ENCODE measurements at places on chromosomes 7 and 10. TPM values are rescaled to one million over a fixed set of nuclear protein-coding genes. Genes with fewer than 3 reads are reported as not detected.

DNA sequence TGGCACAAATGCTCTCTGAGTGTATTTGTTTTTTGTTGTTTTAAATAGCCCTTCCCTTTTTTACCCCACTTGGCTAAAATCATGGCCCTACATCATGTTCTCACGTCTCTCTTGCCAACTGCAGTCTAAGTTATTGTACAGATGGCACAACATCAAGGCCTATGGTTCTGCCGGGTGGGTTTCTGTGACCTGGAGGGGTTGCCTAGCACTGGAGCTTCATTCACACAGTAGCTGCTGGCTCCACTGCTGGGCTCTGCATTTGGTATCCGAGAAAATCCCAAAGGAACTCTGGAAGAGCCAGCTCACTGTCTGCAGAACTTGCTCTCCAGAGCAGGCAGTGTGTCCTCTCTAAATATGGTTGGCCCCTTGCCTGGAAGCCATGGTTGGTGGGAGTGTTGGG is 120.6 kb downstream of the LRRC4 start:
- DNase-seq: no peak
- H3K4me3 ChIP-seq: no peak overlapping the region
- no peak overlapping the region for H3K27ac ChIP-seq
- no peaks in the 10 kb centered on the region for H3K36me3 ChIP-seq
- H3K27me3 ChIP-seq: no peaks in the 10 kb centered on the region

DNA sequence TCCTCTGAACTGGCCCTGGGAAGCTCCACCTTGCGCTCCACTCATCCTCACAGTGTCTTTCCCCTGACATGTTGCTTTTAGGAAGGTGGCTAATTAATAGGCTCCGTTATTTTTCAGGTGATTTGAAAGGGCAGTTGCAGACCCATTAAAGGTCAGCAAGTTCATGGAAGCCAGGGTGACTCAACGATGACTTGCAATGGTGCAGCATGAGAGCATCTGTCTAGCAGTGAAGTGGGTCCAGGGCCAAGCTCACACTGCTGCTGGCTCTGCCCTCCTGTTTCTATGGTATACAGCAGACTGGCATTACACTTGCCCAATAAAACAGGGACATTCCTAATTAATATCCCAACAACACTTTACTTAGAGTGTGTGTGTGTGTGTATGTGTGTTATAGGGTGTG is 68.8 kb upstream of the WDR11 start:
- DNase-seq: no peak
- no peaks in the 10 kb centered on the region for H3K4me1 ChIP-seq
- H3K4me3 ChIP-seq: no peak overlapping the region

- no peaks in the 10 kb centered on the region for H3K4me1 ChIP-seq
- no peak overlapping the region for H3K27ac ChIP-seq
- DNase-seq: no peak
- H3K36me3 ChIP-seq: no peaks in the 10 kb centered on the region
Observed at GRCh38 chr10:10533437-10533836, 484.2 kb upstream of the CELF2 start.

DNA sequence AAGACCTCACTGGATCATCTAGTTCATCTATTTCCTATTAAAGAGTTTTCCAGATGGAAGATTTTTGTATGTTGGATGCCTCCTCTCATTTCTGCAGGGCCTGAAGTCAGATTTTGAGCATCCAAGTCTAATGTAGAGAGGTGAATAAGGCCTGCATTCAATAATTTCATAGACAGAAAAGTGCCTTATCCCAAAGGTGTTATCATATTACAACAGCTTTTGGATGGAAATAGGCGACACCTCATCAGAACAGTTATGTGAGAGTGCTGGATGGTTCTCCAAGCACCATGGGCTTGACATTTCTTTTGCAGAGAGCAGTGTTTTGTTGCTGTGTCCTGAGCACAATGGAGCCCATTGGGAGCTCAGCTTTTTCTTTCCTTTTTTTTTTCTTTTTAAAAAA is 162.4 kb upstream of the MEOX2 start:
- no peak overlapping the region for H3K4me3 ChIP-seq
- no peaks in the 10 kb centered on the region for H3K27me3 ChIP-seq
- no peak for DNase-seq
- no peaks in the 10 kb centered on the region for H3K36me3 ChIP-seq

GRCh38 chr7:12107841-12108254 is 103.2 kb upstream of the TMEM106B start:
- peaks cover 30% of the 10 kb centered on the region for H3K27me3 ChIP-seq
- H3K27ac ChIP-seq: no peak overlapping the region
- H3K4me1 ChIP-seq: no peaks in the 10 kb centered on the region
- H3K36me3 ChIP-seq: no peaks in the 10 kb centered on the region

GRCh38 chr7:44534501-44534900 is 6.6 kb downstream of the NPC1L1 start:
- no peak overlapping the region for H3K27ac ChIP-seq
- no peak for DNase-seq
- H3K4me1 ChIP-seq: no peaks in the 10 kb centered on the region
- H3K36me3 ChIP-seq: no peaks in the 10 kb centered on the region
- H3K27me3 ChIP-seq: no peaks in the 10 kb centered on the region
- no peak overlapping the region for H3K4me3 ChIP-seq

DNA sequence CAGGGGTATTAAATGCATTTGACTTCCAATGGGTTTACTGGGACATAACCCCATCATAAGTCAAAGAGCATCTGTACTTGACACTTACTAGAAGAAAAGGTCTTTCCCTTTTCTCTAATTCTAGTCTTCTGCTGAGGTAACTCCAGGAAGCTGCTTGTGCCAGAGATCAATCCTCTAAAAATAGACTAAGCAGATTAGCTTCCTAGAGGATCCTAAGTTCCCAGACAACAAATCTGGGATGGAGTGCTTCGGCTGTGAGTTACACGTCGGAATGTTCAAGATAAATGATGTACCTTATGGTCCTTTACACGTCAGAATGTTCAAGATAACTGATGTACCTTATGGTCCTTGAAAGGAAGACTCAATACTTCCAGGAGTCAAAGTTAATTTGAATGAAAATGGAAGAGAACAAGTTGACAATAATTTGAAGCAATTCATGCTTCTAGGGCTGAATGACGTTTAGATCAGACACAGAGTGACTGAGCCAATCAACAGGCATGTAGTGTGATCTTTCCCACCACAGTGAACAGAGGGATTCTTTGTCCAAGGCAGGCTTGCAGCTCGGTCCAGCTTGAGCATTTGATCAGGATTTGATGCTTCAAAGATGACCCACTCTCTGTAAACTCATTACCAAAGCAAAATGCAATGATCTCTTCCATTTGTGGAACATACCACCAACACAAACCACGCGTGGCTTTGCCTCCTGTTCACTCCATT is 63.8 kb downstream of the SLC37A3 start:
- H3K27ac ChIP-seq: no peak overlapping the region
- H3K27me3 ChIP-seq: no peaks in the 10 kb centered on the region
- DNase-seq: no peak
- H3K4me3 ChIP-seq: no peak overlapping the region
- peaks cover 53% of the 10 kb centered on the region for H3K36me3 ChIP-seq
- no peaks in the 10 kb centered on the region for H3K4me1 ChIP-seq

GRCh38 chr7:44077681-44078091 is 4.6 kb downstream of the POLM start:
- H3K4me1 ChIP-seq: peaks cover 7% of the 10 kb centered on the region
- no peak overlapping the region for H3K27ac ChIP-seq
- H3K27me3 ChIP-seq: no peaks in the 10 kb centered on the region
- H3K36me3 ChIP-seq: no peaks in the 10 kb centered on the region

GRCh38 chr7:91789558-91789957 is 90.9 kb downstream of the MTERF1 start:
- no peaks in the 10 kb centered on the region for H3K4me1 ChIP-seq
- H3K27ac ChIP-seq: no peak overlapping the region
- no peak for DNase-seq
- H3K4me3 ChIP-seq: no peak overlapping the region
- H3K36me3 ChIP-seq: no peaks in the 10 kb centered on the region
- H3K27me3 ChIP-seq: no peaks in the 10 kb centered on the region

- peaks cover 57% of the 10 kb centered on the region for H3K27me3 ChIP-seq
- H3K36me3 ChIP-seq: no peaks in the 10 kb centered on the region
- H3K27ac ChIP-seq: peak overlapping the region; percentile 46
Observed at GRCh38 chr7:90210981-90211380, 559 bp upstream of the STEAP2 start.

DNA sequence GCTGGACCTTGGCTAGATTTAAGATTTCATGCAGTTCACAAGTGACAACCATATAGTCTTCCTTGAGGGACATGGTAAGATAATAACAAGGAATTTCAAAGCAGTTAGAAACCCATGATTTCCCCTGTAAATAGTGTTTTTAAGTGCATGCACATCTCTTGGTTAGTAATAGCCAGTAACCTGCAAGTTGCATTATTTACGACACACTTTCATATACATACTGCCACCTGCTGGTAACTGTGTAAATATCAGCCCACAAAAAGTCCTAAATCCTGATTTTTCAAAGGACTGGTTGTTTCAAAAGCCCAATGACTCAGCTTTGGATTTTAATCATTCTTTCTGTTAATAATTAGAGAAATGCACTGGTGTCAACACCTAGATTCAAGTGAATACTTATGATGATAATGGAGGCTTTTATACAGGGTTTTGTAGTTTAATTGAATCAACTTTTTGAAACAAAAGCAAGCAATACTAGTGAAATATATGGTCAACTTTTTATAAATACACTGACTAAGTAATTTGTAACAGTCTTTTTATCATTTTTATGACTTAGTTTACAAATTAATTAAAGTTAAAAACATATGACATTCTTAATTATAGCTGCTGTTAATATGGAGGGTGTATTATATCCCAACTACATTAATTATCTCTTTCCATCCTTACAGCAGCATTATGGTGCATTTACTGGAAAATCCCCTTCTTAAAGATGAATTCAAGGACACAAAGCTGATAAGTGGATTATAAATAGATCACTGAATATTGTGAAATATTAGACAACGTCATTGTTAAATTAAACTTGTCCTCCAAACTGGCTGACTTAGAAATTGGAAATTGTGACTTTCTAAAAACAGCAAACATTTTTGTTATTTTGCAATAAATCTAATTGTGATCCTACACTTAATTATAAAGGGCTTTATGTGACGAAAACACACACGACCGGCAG is 367.7 kb upstream of the SEMA3D start:
- H3K27me3 ChIP-seq: no peaks in the 10 kb centered on the region
- peak; percentile 76 for DNase-seq
- no peak overlapping the region for H3K4me3 ChIP-seq
- no peak overlapping the region for H3K27ac ChIP-seq
- H3K4me1 ChIP-seq: peaks cover 7% of the 10 kb centered on the region

GRCh38 chr7:90261441-90261840 is 16.5 kb downstream of the CFAP69 start:
- no peaks in the 10 kb centered on the region for H3K27me3 ChIP-seq
- no peak overlapping the region for H3K27ac ChIP-seq
- no peak overlapping the region for H3K4me3 ChIP-seq

- no peak overlapping the region for H3K4me3 ChIP-seq
- no peaks in the 10 kb centered on the region for H3K27me3 ChIP-seq
- no peaks in the 10 kb centered on the region for H3K36me3 ChIP-seq
- no peak overlapping the region for H3K27ac ChIP-seq
Observed at GRCh38 chr10:66862687-66863258, 63.1 kb upstream of the LRRTM3 start.

- no peaks in the 10 kb centered on the region for H3K4me1 ChIP-seq
- peaks cover 62% of the 10 kb centered on the region for H3K27me3 ChIP-seq
- H3K36me3 ChIP-seq: no peaks in the 10 kb centered on the region
- no peak overlapping the region for H3K27ac ChIP-seq
- no peak overlapping the region for H3K4me3 ChIP-seq
- DNase-seq: no peak
Observed at GRCh38 chr10:123912871-123913270, 21.3 kb upstream of the CPXM2 start.

DNA sequence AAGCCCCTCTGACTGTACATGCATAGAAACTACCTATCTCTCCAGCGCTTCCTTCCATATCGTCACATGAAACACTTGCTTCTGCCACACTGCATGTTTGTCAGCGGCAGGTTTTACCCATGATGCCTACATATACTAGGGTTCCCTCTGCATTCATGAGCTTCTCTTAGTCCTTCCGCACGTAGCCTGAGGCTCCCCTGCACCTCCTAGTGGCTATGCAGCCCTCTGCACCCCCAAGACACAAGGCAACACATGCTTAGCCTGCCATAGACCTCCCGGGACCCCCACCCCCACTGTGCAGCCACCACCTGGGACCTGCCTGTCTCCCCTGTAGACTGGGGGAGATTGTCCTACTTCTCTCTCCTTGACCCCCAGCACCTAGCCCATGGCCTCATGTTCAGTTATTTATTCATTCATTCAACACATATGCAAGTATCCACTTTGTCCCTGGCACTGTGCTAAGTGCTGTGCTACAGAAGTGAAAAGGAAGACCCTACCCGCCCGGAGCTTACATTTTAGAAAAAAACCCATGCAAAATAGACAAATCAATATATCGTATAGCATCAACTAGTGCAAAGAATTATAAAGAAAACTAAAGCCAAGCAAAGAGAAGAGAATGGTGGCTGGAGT is 23.5 kb downstream of the TMEM273 start:
- H3K27me3 ChIP-seq: no peaks in the 10 kb centered on the region
- H3K4me3 ChIP-seq: no peak overlapping the region
- H3K4me1 ChIP-seq: no peaks in the 10 kb centered on the region
- DNase-seq: peak; percentile 60
- H3K27ac ChIP-seq: no peak overlapping the region

Gene RHOBTB1
- 52.8 TPM for polyA plus RNA-seq

Gene TRUB1
- polyA plus RNA-seq: 28.3 TPM

Gene PRPF18
- polyA plus RNA-seq: 27.4 TPM

Gene CNPY4
- polyA plus RNA-seq: 38.8 TPM

Gene TACR2
- polyA plus RNA-seq: 0.40 TPM

Gene MRLN
- 0.79 TPM for polyA plus RNA-seq

Gene WDFY4
- polyA plus RNA-seq: 5.3 TPM

Gene NANOS1
- 4.1 TPM for polyA plus RNA-seq

Gene ARHGEF5
- polyA plus RNA-seq: 24.9 TPM

Gene CFAP43
- polyA plus RNA-seq: 7.6 TPM

Gene CD36
- 303 TPM for polyA plus RNA-seq

Gene AMZ1
- polyA plus RNA-seq: 0.91 TPM

Gene CYP2C9
- 1.0 TPM for polyA plus RNA-seq

Gene TNS3
- polyA plus RNA-seq: 92.9 TPM

Gene FAM180A
- polyA plus RNA-seq: 0.24 TPM

Measured in left lung (tissue), 14 donors.